ENCODE measurements at places on chromosomes 1 and 21.
A peak's percentile ranks its signal among the peaks of the same experiment; 100 is the strongest.

DNA sequence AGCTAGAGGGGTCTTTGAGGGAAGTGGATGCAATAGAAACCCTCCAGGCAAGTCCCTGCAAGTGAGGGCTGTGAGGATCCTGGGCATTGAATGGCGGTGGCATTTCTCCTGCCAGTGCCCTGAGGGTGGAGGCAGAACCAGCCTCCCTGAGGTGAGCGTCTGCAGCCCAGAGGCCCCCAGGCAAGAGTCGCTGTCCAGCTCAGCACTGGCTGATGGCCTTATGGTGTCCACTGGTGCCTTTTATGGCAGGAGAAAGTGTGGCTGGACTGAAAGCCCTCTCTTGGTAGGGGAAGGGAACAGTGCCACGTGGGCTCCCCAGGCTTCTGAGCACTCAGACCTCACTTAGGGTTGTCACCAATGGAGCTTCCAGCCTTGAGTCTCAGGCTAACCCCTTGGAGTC lies 77.3 kb downstream of the SH3BGR start:
- no peak for DNase-seq

DNA sequence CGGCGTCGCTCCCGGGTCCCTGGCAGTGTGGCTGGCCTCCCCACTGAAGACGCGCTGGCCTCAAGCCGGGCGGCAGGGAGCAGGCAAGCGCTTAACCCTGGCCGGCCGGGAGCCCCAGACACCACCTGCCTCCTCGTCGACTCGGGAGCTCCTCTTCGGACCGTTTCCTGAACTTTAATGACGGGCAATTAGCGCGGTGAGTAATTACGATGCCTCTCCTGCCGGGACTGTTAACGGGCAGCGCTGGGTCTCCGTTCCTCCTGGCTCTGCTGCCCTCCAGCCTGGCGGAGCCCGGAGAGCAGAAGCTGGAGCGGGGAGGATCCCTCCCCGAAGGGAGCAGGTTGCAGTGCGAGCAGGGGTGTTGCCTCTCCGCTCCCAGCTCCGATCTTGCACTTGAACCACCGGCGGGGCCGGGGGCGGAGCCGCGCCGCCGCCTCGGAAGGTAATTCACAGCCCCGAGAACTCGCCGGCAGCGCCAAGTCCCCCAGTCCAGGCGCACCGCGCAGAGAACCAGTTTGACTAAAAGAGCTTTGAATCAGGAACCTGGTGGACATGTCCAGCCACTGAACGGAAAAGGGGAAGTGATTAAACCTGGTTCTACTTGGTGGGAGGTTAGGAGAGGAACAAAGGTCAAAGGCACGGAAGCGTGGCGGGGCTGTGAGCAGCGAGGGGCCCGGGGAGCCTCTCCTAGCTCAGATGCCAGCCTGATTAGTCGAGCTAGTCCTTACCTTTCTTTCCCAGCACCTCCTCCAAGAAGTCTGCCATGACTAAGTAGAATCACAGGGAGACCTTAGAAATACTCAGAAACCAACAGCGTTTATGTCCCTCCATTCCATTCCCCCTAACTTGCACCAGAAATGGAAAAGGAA lies 18.3 kb upstream of the PLEKHA6 start:
- DNase-seq: peak; percentile 73

GRCh38 chr1:167057241-167057688 lies 32.9 kb downstream of the GPA33 start:
- peak; percentile 25 for DNase-seq

DNA sequence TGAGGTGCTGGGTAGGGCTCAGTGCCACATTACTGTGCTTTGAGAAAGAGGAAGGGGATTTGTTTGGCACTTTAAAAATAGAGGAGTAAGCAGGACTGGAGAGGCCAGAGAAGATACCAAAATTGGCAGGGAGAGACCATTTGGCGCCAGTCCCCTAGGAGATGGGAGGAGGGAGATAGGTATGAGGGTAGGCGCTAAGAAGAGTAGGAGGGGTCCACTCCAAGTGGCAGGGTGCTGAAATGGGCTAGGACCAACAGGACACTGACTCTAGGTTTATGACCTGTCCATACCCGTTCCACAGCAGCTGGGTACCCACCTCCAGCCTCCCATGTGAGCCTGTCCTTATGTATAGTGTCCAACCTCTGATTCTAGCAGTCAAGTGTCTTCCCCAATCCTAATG lies 1.0 kb upstream of the CRTC2 start:
- DNase-seq: no peak

DNA sequence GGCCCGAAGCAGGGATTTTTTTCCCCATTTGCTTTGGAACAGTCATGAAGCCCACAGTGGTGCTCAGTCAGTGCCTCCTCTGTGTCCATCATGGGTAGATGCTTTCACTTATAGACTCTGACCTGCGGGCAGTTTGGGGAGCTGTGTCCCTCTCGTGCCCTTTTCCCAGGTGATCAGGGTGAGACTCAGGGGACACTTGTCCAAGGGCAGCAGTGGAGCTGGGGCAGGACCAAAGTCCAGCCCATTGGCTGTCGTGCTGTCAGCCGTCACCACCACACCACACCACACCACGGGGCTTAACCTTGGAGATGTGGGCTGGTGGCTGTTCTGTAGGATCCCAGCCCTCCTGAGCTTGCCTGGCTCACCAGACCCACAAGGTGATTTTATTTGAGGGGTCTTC lies 34.9 kb downstream of the SIM2 start:
- no peak for DNase-seq

- no peak for DNase-seq
Observed at GRCh38 chr1:18947570-18947969, 8.9 kb downstream of the IFFO2 start.

GRCh38 chr1:221241157-221241556 lies 361.9 kb downstream of the HLX start:
- peak; percentile 58 for DNase-seq

GRCh38 chr1:193115629-193116227 lies 6.1 kb upstream of the CDC73 start:
- DNase-seq: peak; percentile 32
